ACHN (cell line): ENCODE measurements at places on chromosomes 12 and 14.
A peak's percentile ranks its signal among the peaks of the same experiment; 100 is the strongest.

- no peak for DNase-seq
Measured at GRCh38 chr12:4216187-4216927, 57.2 kb upstream of the CCND2 start.

GRCh38 chr14:86321151-86321550, 791.2 kb downstream of the FLRT2 start:
- DNase-seq = no peak

DNA sequence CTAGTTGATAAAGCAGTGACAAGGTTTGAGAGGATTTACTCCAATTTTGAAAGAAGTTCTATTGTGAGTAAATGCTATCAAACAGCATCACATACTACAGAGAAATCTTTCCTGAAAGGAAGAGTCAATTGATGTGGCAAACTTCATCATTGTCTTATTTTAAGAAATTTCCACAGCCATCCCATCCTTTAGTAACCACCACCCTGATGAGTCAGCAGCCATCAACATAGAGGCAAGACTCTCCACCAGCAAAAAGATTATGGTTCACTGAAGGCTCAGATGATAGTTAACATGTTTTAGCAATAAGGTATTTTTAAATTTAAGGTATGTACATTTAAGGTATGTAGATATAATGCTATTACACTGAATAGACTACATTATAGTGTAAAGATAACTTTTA, 122.1 kb upstream of the ARHGAP5 start:
- no peak for DNase-seq

- DNase-seq = no peak
Measured at GRCh38 chr14:45133683-45134050, 614 bp downstream of the FKBP3 start.

- DNase-seq = no peak
Measured at GRCh38 chr12:106301241-106301610, 1.3 kb upstream of the TCP11L2 start.

DNA sequence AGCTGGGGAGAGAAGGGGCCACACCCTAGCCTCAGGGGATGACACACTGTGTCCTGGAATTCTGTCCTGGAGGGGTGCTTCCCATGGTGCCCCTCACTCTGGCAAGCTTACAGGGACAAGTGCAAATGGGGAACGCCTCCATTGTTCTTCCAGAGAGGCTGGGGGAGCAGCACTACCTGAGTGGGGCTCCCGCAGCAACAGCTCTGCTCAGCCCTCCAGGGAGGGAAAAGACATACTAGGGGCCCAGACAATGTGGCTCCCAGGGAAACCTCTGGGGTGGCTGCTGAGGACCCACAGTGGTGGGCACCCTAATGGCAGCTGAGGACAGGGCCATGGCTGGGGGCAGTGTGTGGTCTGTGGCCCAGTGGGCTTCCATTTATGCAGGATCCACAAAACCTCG, 69.4 kb downstream of the PLEKHG3 start:
- no peak for DNase-seq

DNA sequence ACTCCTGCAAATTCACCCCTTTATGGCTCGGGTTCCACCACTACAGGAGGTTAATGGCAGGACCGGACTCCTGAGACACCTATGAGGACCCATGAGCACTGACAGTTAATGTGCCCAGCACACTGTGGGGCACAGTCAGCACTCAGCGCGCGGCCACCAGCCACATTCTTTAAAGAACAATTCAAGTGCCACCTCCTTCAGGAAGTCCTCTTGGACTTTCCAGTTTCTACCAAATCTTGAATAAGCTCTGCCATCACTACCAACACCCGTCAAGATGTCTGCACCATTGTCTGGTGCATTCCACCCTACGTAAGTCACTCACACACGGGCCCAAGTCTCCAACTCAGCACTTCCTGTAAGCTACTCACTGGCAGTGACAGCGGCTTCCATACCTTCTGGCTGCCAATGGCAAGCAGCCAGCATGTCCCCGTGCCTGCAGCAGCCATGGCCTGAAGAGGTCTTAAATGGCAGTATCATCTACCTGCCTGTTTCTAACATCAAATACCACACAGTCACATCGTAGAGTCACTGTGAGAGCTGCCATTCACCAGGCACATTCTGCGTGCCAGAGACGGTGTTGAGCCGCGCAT, 48.5 kb downstream of the CDC42BPB start:
- no peak for DNase-seq

GRCh38 chr12:11863988-11864387, 206.8 kb upstream of the BCL2L14 start:
- DNase-seq = no peak

GRCh38 chr14:85125291-85125670, 404.7 kb upstream of the FLRT2 start:
- no peak for DNase-seq

DNA sequence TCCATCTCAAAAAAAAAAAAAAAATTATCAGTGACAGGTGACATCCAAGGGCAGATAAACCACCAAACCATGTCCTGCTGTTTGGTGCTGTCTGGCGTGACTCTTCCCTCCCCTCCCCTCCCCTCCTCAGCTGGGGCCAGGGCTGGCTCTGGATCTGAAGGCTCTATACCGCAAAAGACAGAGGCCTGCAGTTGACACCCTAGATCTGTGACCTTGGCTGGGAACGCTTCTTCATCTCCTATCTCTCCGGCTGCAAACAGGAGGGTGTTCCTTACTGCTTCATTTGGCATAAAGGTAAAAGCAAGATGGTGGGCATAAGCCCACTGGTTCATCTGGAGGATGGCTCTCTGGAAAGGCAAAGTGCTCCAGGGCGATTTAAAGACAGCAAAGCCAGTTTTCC, 126.8 kb upstream of the PRMT8 start:
- no peak for DNase-seq

- DNase-seq = no peak
Measured at GRCh38 chr14:105549481-105549880, 23.1 kb downstream of the TMEM121 start.

DNA sequence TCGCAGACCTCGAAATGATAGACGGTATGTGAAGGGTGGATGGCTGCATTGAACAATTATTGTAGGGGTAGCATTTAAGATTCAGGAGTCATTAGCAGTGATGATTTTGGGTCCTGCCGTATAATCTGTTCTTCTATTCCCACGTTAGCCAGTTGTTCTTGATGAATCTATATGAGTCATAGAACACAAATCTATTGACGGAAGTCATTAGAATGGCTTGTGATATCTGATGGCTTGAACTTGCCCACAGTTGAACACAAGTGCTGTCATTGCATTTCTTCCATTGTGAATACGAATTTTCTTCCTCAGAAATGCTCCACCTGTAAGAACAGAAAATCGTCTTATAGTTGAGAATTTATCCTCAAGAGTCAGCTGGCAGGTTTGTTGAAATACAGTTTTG, 1.9 kb downstream of the SRSF5 start:
- DNase-seq = no peak

- no peak for DNase-seq
Measured at GRCh38 chr12:38601949-38602348, 285.4 kb downstream of the ALG10B start.

DNA sequence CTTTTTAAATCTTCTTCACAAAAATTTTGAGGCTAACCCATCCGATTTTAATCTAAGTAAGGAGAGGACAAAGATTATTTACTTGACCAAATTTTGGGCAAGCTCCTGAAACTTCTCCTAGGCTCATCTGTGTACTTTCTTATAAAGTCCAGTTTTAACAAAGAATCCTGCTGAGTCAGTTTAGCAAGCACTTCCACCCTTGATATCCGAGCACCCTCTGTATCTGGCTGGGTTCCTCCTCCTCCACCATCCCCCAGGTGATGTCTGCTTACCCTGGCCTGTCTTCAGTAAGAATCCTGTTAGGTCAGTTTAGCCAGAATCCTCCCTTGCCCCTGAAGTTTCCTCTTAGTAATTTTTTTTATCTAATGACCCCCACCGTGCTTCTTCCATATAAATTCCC, 140.5 kb downstream of the PHLDA1 start:
- no peak for DNase-seq

GRCh38 chr12:9707864-9708808, 24.8 kb downstream of the CLECL1 start:
- peak; percentile 67 for DNase-seq

DNA sequence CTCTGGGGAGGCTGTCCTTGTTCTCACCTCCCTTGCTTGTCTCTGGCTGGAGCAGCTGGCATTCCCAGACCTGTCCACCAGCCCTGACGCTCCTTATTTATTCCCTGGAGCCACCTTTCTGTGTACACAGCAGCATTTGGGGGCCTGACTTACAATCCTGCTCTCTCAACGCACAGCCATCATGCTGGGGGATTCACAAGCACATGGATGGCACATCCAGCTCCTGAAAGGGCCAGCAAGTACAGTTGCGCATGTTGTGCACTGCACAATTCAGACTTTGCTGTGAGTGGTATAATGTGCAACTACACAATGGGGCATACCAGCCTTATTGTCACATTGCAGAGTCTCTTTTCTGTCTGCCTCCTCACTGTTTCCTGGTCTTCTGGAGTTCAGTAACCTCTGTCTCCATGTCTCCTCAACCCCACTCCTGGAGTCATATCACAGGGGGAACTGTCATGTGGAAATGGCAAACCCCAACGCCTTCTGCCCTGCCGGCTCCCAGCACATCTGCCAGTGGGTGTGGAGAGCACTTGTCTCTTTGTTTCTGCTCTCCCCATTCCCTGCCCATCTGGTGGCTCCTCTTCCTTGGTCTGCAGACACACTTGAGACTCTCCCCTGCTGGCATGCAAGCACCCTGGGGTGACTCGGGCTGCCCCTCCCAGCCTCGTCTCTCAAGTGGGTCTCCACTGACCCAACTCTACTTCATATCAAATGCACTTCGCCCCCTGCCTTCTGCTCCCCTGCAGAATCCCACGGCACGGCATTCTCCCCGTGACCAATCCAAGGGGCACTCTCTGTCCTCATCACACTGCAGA, 41.2 kb upstream of the MEG3 start:
- no peak for DNase-seq

DNA sequence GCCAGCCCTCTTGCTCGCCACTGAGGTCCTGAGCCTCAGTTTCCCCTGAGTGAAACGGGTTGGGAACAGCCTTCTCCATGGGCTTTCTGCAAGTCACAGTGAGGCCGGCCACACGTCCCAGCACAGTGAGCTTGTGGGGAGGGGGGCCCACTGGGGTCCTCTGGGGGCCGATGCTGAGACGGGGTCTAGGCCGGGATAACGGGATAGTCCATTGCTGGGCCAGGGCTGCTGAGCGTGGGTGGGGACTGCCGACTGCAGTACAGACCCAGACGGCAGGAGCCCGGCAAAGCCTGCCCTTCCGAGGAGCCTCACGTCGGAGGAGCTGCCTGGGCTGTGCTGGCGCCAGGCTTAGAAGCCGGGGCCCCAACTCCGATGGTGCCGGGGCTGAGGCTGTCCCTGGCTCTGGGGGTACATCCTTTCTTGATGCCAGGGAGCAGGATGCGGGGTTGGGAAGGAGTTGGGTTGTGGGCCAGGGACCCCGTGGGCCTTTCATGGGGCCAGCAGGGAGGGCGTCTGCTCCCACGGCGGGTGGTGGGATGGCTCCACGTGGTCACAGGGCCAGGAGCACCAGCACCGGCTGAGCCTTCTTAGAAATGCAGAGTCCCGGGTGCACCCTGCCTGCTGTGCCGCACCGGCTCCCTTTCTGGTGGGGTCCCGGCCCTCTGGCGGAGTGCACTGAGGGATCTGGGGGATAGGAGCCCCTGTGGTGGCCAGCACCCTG, 24.2 kb downstream of the NOC4L start:
- no peak for DNase-seq

DNA sequence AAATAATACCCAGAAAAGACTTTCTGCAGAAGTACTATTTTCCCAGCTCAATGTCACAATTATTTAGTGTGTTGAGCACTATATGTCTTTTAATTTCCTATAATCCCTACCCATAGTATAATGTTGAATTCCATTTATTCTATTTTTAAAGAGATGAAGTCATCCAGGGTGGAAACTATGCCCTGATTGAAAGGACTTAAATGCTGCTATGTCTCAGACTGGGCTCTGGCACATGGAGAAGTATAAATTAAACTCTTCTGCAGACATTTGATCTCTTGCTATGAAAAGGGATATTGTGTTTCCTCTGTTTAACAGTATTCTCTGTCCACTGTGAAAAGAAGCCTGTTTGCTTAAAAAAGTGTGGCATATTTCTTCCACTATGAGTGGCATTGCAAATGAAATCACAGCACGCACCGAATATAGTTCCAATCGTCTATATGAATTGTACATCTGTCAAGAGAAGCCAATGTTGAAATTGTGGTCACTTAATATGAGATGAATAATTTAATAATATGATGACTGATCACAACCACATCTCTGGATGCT, 192.3 kb downstream of the BCAT1 start:
- no peak for DNase-seq

DNA sequence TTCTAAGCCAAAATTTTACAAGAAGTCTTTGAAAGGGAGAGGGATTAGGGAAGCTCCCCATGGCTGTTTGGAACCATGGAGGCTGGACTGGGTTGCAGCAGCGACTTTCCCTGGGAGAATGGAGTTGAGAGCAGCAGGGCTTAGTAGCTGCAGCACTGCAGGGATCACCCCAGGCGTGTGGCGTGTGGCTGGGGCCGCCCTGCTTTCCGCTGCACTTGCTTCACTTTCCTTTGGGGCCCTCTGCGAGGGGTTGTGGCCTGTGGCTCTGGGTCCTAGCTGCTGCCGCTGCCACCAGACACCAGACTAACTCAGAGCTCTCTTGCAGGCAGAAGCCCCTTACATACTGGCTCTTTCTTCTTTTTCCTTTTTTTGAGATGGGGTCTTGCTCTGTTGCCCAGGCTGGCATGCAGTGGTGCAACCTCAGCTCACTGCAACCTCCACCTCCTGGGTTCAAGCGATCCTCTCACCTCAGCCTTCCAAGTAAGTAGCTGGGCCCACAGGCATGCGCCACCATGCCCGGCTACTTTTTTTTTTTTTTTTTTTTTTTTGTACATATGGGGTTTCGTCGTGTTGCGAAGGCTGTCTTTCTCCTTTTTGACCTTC, 25.4 kb downstream of the CCDC62 start:
- no peak for DNase-seq

DNA sequence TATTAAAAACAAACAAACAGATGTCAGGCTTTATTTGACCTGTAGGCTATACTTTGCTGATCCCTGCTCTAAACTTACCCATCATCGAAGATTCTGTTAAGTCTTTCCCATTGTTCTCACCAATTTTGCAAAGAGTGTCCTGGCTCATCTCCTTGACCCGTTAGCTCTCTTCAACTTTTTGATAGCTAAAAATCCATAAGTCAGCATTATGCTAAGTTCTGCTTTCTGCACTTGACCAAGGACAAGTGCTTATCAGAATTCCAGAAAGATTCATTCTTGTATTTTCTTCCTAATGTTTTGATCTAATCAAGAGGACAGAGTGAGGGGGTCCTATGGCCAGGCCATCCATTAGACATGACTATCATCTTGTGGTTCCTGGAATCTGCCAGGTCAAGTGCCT, 503.5 kb downstream of the FUT8 start:
- DNase-seq = no peak

- DNase-seq = no peak
Measured at GRCh38 chr12:2791089-2791488, 3.7 kb upstream of the FKBP4 start.
